T-helper 9 cell (primary cell): ENCODE measurements at places on chromosomes 13 and 19.
A peak's percentile ranks its signal among the peaks of the same experiment; 100 is the strongest.

- DNase-seq: no peak
Measured at GRCh38 chr19:7469669-7470285, 19.1 kb downstream of the PEX11G start.

DNA sequence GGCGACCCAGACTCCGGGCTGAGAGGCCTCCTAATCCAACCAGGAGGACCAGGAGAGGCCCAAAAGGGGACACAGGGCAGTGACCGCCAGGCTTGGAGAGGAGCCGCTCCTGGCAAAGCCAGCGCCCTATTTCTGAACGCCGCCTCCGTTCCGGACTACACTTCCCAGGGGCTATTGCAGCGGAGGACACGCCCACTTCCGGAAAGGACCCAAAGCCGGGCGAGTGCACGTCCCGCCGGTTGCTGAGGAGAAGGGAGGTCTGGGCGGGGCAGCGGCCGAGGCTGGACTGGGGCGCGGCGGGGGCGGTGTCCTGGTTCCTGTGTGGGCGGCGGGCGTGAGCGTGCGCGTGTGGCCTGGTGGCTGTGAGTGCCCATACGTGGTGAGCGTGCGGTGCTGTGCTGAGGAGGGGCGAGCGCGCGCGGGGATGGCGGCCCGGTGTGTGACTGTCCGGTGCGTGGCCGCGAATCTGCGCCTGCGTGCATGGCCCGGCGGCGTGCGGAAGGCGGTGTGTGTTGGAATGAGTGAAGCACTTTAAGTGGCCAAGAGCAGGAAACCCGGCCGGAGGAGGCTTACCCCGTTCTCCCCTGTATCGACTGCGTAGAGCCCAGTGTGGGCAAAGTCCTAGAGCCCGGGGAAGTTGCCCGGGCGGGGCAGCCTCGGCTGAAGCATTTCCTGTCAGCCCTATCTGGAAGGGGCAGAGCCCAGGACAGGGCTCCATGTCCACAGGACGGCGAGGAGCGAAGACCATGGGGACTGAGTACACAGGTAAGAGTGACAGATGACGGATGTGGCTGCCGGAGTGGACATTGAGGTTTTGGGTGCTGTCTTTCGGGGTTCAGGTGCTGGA lies at the start of gene ZNF470:
TSS of gene ZNF470 (plus strand) at position 195 of the 847 bp plus-strand sequence. CDS start 2,844 bp downstream, outside the sequence.
- DNase-seq: peak; percentile 77

GRCh38 chr19:56085571-56086275 lies 35.4 kb downstream of the ZNF787 start:
- DNase-seq: no peak

DNA sequence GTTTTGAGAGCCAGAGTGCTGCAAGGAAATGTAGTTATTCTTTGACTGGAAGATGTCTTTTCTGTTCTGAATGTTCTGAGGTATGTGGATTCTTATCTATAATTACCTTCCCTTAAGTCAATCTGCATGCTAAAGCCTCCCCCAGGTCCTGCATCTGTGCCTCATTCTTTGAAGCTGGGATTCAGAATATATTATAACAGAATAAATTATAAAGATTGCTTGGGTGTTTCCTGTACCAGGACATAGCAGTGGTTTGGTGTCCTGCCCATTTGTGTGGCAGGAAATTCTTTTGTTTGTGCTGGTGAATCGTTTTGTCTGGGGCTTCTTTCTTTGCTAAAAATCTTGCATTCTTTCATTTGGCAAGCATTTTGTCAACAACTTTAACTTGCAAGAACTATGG lies 60.2 kb downstream of the ITGBL1 start:
- no peak for DNase-seq

- DNase-seq: no peak
Measured at GRCh38 chr13:109608503-109608902, 177.9 kb downstream of the IRS2 start.
